Left colon (tissue), 2 donors: ENCODE measurements at places on chromosomes 6 and 20.

DNA sequence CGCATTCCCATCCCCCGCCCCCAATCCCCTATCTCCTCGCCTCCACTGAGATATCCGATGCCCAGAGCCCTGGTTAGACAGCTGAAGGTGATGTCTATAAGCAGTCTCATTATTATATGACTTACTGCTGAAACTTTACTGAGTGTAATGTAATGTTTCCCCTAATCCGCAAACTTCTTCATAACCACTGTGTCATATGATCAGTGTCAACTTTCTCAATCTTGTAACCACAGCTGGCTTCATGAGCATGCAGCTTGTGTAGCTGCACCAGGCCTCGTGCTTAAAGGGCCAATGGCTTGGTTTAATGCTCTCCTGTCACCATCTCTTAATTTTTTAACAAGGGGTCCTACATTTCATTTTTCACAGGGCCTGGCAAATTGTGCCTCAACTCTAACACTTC, 8.1 kb downstream of the ASIP start:
- no peak for DNase-seq

- no peak for DNase-seq
Measured at GRCh38 chr6:156851454-156851921, 74.3 kb downstream of the ARID1B start.

GRCh38 chr6:15474196-15474595, 188.6 kb downstream of the DTNBP1 start:
- no peak for DNase-seq

DNA sequence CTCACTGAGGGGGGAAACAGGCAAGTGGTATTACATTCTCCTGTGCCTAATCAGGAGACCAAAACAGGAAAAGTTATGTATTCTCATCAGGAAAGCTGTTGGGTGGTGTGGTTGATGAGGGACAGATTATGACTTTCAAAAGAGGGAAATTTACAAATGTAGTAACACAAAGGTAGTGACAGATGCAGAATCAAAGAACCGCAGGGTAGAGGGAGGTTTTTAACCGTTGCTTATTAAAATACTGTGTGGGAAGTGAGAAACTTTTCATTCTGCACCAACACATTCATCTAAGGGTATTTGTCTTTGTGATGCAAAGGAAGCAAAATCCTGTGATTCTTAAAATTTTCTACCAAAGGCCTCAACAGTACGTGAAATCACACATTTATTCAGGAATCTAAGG, 288.2 kb upstream of the MAN1A1 start:
- DNase-seq, result no peak

GRCh38 chr6:40056865-40057264, 122.6 kb upstream of the MOCS1 start:
- no peak for DNase-seq

DNA sequence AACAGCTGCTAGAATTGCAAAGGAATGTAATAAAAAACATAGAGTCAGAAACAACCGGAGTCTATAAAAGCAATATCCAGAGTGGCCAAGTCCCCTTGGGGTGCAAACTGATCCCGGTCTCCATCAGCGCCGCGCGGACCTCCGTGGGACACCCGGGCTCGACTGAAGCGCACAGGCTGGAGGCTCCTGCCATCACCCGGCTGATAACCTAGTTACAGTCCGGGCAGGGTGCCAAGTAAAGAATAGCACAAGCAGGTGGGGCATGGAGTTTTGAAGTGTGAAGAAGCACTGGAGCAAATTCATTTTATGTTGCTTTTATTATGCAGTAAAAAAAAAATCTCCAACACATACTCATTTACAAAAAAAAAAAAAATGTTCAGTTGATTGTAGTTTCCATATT, 205.1 kb upstream of the GMDS start:
- DNase-seq, result peak; percentile 80

- DNase-seq, result no peak
Measured at GRCh38 chr6:113004470-113005270, 657.5 kb downstream of the RFPL4B start.

DNA sequence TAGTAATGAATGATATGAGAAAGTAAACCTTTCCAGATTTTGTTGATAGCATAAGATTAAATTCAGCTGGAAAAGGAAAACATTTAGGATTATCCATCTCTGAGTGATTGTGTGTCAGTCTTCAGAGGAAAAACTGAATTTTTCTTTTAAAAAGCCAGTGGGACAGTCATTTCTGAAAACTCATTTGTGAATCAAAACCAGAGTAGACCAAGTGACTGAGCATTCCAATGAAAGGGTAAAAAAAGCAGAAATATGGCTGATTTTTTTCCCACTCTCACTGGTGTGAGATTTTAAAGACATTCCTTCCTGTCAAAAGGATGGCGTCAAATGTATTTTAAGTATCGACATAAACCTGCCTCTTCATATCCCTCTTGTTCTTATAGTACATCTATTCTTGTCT, 214.0 kb downstream of the GMPR start:
- DNase-seq, result no peak

DNA sequence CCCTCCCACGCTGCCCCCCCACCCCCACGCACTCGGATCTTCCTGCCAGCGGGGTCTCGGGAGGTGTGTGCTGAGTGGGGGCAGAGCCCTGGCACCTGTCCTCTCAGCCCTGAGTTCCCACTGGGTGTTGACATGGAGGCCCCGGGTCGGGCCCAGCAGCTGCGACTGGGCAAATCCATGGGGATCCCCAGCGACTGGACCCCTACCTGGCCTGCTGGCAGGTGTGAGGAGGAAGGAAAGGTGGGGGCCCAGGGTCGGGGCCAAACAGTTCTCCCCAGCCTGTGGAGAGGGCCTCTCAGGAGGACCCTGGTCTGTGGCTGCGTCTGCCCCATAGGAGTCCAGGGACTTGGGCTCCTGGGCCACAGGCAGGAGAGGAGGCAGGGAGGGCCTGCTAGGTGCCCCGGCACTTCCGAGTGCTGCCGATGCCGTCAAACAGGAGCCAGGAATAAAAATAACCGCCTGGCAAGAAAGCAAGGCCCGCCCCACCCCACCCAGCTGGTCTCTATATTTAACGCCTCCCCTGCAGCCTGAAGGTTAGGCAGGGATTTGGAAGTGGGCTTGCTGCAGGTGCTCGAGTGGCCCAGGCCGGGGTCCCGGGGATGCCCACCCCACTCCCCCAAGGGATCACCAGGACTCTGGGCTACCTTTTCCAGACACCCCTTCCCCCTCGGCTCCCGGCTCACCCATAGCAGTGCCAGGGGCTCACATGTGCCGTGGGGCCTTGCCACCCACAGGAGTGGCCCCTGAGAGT, 1.4 kb upstream of the EEF1A2 start:
- DNase-seq, result no peak

DNA sequence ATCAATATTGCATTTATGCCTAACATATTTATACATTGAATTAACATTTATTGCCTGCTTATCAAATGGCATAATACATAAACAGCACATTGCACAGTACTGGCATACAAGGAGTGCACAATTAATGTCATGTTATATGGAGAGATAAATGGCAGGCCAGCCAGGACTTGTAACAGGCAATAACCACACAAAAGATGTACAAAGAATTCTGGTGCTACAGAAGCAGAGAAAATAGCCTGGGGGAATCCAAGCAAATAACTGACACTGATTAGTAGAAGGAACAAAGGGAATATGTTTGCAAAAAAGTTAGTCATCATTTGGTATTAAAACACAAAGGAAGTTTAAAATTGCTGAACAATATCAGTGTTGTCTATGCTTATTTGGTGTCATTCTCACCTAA, 27.3 kb downstream of the COL21A1 start:
- DNase-seq, result no peak

DNA sequence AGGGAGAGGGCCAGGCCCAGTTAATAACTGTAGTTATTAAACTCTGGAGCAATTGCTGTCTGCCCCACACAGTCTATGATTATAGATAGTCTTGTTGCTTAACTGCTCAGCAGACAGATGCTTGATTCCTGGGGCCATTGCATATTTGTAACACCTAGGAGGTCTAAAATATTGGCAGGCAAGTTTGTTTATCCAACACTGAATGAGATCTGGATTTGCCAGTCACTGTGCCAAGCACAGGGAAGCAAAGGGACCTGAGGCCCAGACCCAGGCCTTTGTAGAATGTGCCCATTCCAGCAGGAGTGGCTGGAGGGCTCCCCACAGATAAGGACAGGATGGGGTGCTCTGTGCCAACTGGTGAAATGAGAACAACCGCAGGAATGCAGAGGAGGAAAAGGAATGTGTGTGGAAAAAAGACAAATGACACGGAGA, 17.6 kb upstream of the ENTPD6 start:
- DNase-seq, result no peak

DNA sequence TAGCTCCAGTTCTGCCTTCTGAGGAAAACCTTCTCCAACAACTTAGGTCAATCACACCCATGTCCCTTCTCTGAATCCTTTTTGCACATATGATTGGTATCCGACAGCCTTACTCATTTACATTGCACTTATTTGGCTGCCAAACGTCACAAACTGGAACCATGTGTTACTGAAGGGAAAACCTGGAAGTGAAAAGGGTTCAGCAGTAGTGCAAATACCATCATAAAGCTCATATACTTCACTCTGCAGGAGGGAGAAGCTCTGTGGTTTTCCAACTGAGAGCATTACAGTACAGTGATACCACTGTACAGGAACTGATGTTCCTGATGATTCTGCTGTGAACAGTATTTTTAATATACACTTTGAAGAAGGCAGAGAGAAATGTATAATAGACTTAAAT, 87.8 kb downstream of the SLC16A10 start:
- DNase-seq, result no peak

DNA sequence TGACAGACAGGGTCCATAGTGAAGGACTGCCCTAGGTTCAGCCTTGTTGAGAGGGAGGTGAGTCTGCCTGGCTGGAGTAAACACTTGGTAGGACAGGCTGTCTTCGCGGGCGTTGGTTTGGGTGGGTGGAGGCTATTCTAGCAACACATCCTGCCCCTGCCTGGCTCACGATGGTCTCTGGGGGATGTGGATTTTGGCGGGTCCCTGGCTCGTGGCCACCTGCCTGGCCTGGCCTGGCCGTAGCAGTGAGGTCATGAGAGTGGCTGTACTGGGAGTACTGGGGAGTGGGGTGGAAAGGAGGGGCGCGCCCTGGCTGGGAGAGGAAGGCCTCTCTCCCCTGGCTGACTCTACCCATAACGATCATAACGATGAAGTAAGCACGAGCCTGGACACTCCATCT, 30.2 kb upstream of the MRPS18A start:
- DNase-seq, result no peak

GRCh38 chr6:42659806-42660205, 62.6 kb downstream of the PRPH2 start:
- DNase-seq, result no peak

- DNase-seq, result no peak
Measured at GRCh38 chr6:159118924-159119323, 50.3 kb upstream of the FNDC1 start.

- DNase-seq, result no peak
Measured at GRCh38 chr20:58103517-58103904, 124.9 kb downstream of the ANKRD60 start.

DNA sequence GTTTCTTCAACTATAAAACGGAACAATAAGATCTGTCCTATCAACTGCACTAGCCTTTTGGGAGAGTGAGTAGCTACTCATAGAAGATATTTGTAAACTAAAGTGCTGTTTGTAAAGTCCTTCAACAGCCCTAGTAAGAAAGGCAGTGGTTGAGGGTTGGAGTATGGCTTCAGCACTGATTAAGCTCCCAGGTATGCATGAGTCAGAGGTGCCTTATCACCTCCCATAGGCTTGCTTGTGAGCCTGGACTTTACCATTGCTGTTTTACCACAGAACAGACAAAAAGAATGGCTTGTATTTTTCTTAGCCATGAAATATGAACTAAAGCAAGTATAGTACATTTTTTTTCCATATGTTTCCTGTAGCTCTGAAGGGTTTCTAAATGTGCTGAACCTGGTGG, 44.1 kb downstream of the SAMD3 start:
- no peak for DNase-seq

- DNase-seq, result no peak
Measured at GRCh38 chr6:53038141-53038540, 27.1 kb upstream of the FBXO9 start.

- DNase-seq, result no peak
Measured at GRCh38 chr6:11656491-11656890, 118.9 kb downstream of the TMEM170B start.

DNA sequence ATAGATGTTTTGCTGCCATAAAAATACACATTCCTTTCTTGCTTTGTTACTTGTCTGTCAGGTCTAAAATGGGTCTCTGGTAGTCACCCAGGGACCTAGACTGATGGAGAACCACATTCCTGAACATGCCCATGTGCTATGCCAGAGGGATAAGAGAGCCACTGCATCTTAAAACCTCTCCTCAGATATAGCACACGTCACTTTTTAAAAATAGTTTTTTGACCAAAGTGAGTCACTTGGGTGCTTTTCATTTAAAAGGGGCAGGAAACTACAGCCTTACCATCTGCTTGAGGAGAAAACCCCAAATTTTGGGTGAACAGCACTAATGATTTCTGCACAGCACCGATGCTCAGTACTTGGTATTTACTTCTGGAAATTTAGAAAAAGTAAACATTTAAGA, 197.8 kb downstream of the OGFRL1 start:
- no peak for DNase-seq

- DNase-seq, result no peak
Measured at GRCh38 chr20:47062226-47062890, 167.7 kb downstream of the EYA2 start.

- DNase-seq, result peak; percentile 52
Measured at GRCh38 chr20:45342855-45343531, 5.2 kb downstream of the SDC4 start.

DNA sequence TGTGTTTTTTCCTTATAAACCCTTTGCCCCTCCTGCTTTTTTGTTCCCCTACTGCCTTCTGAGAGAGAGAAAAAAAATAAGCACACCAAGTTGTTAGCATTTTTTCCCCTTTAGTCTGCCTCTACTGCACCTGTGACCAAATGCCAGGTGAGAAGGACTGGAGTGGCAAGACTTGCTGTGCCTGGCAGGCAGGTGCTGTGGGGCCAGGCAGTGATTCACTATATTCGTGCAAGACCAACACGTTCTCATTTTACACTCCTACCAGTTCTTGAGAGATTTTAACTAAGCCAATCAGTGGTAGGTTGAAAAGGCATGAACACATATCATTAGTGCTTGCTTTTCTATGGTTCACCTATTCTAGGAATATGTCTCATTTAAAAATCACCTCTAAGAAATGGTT, 109.7 kb downstream of the FIG4 start:
- DNase-seq, result no peak

DNA sequence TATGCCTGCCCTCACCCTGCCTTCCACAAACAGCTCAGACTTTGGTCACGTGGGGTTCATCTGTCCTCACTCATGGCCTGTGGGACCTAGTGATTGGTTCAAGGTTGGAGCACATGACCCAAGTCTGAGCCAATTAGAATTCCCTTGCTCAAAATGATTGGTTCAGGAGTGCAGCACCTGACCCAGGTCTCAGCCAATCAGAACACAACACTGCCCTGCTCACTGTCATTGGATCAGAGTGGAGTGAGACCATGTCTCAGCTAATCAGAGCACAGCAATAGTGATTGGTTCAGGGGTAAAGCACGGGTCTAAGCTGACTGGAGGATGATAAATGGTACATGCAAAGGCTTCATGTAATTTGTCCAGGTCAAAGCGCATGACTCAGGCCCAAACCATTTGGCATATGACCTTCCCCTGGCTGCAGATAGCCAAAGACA, 102.2 kb downstream of the PREX1 start:
- no peak for DNase-seq
